ENCODE measurements at places on chromosomes 11 and 22.

GRCh38 chr11:2792381-2793250, 92.8 kb upstream of the KCNQ1OT1 start:
- no peak for DNase-seq

GRCh38 chr11:101840704-101841103, 74.1 kb upstream of the CEP126 start:
- DNase-seq, result no peak

GRCh38 chr11:1843098-1843473, 4.3 kb downstream of the TNNI2 start:
- no peak for DNase-seq

GRCh38 chr22:32617903-32618302, 143.3 kb downstream of the FBXO7 start:
- no peak for DNase-seq

GRCh38 chr11:47711816-47712215, 3.4 kb downstream of the AGBL2 start:
- no peak for DNase-seq

Data from epithelial cell of prostate (primary cell).